ENCODE measurements at places on chromosomes 11 and 22. TPM values are rescaled to one million over a fixed set of nuclear protein-coding genes. Genes with fewer than 3 reads are reported as not detected.

Gene C11orf87
- total RNA-seq = 0.16 TPM

Gene POU2AF2
- not detected for total RNA-seq

Gene MS4A12
- not detected for total RNA-seq

Gene BCO2
- total RNA-seq = 0.86 TPM

Gene FAM83F
- not detected for total RNA-seq

All from bronchial smooth muscle cell (primary cell).